ENCODE measurements at places on chromosomes 7 and 10.

- no peak for DNase-seq
Measured at GRCh38 chr10:133267829-133268228, 8.8 kb downstream of the ADAM8 start.

GRCh38 chr10:80184291-80184690 lies 21.0 kb downstream of the ANXA11 start:
- DNase-seq = no peak

DNA sequence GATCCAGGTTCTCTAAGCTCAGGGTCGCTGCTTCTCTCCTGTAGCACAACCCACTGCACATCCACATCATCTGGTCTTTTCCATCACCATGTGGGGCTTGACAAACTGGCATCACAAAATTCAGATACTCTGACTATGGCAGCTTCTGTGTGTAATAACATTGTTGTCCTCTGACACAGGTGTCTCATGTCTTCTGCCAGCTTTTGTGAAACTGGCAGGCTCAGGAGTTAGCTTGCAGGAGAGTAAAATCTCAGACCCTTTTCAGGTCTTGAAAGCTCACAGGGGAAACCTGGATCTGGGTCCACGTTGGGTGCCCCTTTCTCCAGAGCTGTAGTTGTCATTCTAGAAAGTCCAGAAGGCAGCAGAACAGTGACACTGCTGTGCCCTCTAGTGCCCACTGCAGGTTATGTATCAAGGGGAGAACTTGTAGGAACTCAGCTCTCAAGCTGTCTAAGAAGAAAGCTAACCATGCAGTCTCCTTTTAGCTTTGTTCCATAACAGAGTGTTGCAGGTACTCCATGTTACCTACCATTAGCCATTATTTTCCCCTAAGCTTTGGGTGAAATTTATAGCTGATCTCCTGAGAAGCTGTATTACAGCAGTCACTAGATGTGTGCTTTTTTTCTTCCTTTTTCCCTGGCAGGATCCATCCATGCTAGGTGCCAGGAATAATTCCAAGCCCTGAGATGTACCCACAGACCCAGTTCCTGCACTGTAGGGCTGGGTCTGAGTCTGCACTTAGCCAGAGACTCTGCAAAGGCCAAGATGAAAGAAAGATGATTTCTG lies 102.7 kb downstream of the ZNF248 start:
- no peak for DNase-seq

DNA sequence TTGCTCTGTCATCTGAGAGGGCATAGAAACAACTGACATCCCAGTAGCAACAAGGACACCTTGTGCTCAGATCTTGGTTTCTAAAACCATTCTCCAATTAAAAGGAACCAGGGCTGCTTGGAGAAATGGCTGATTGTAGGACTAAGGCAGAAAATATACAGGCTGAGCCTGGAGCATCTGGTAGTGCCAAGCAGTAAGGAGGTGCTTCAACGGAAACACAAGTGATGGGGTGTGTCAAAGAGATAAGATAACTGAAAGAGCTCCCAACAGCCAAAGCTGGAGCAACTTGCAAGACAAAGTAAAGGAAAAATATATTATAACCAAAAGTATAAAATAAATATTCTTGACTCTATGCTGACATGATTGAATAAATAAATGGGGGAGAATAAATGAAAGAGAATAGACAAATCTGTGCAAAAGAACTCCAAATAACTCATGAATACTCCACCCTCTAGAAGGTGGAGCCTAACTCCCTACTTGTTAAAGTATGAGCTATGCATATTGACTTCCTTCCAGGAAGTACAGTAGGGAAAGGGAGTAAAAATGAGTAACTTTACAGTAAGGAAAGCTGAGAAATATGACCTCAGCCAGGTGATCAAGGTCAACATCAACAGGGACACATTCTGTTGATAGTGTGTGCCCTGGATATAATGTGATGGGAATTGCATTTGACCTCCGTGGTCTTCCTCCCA lies 162.4 kb downstream of the NOC3L start:
- DNase-seq = no peak

- DNase-seq = no peak
Measured at GRCh38 chr10:83539528-83540308, 599.6 kb upstream of the GHITM start.

- DNase-seq = no peak
Measured at GRCh38 chr7:17807242-17807641, 133.1 kb downstream of the SNX13 start.

DNA sequence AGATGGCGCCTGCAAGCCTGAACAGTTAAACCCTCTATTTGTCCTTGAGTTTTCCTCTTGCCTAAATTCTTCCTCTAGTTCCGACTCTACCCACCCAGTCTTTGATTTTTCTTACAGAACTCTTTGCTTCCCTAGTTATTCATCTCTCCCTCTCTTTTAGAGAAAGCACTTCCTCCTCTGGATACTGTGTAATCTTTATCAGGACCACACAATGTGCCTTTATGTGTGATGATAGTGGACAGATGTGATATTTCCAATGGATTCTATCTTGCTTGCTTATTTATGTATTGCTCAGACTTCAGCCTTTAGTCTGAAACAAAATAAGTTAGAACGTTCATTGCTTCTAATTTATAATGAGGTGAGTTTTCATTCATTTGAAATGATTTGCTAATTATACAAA lies 79.5 kb upstream of the CAV2 start:
- DNase-seq = no peak

DNA sequence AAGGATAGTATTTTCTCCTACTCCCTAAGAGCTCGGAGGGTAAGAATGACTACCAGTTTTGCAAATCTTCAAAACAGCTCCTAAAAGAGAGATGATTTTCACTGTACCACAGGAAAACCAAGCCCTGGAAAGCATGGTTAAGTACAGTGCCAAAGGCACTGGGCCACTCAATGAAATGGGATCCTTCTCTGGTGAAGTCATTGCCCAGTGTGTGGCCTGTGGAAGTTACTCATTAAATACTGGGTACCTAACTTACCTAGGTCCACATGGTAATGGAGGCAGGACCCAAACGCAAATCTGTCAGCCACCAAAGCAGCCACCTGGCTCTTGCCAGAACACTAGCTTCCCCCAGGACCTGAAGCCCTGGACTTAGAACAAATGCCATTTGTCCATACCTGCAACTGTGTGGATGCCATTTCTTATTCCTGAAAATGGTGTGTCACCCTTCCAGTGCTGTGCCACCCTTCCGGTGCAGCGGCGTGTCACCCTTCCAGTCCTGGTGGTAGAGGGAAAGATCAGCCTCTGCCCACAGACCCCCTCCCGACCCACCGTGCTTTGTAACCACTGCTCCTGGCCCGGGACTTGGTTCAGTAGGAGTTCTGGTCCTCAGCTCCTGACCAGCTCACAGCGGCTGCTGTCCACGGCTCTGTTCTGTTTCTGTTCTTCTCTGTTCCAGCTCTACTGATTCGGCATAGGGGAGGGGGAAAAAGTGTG lies 659.2 kb downstream of the SDK1 start:
- no peak for DNase-seq

- no peak for DNase-seq
Measured at GRCh38 chr10:79346388-79347225, 662 bp upstream of the PPIF start.

DNA sequence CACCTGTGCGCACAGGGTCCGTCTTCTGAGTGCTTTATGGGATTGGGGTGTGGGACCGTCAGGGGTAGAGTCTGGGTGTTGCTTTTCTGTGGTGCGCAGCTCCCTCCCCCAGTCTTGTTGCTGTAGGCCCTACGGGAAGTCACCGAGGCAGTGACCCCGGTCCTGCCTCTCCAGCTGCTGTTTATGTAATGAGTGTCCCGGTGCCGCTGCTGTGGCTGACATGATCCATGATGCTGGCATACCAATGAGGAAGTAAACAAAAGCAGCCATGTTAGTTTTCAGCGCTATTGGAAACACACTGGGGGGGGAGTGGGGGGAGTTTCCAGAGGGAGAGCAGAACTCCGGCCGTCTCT lies 1.1 kb downstream of the TRIM8 start:
- no peak for DNase-seq

- no peak for DNase-seq
Measured at GRCh38 chr10:78341953-78342614, 308.4 kb downstream of the RPS24 start.

- DNase-seq = no peak
Measured at GRCh38 chr10:77079592-77080300, 557.9 kb downstream of the KCNMA1 start.

GRCh38 chr10:102679596-102679995 lies 34.6 kb downstream of the ARL3 start:
- DNase-seq = no peak

- no peak for DNase-seq
Measured at GRCh38 chr7:35596061-35596460, 98.9 kb downstream of the HERPUD2 start.

GRCh38 chr10:77421591-77421990 lies 216.0 kb downstream of the KCNMA1 start:
- no peak for DNase-seq

DNA sequence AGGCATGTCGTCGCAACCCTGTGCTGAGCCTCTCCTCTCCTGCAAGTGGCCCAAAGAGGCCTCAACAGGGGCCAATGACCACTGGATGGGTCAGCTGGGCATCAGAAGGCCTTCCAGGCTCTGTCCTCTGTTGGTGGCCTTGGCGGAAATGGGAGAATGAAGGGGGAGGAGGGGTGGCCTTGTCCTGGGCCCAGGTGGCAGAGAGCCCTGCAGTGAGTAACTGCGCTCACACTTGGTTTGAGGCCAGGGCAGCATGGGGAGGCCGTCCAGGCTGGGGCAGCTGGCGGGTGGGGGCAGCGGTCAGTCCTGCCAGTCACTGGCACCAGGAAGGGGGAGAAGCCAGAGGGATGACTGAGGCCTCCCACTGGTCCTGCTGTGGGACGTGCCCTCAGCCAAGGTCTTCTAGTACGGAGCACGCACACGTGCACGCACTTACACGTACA lies 59.8 kb downstream of the LHPP start:
- DNase-seq = no peak

DNA sequence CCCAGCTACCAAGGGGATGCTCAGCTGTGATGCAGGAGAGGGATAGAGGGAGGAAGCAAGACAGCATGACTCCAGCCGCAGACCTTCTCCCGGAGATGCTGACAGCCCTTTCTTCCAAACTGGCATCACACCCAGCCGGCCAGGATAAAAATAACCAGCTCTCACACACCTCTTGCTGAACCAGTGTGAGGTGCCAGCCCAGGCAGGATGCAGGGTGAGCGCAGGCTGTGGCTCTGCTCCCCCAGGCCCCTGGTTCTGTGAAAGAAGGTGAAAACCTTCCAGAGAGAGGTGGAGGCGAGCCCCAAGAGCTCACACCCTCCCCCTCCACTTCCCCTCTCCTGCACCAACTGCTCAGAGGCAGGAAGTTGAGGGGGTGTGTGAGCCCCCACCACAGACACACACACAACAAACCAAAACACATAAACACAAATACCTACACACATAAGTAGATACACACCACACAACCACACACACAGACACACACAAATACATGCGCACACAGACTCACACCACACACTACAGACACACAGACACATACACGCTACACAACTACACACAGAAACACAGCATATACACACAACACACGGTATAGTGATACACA lies 4.0 kb downstream of the GPR15LG start:
- no peak for DNase-seq

- DNase-seq = no peak
Measured at GRCh38 chr10:96695975-96696634, 24.2 kb downstream of the PIK3AP1 start.

DNA sequence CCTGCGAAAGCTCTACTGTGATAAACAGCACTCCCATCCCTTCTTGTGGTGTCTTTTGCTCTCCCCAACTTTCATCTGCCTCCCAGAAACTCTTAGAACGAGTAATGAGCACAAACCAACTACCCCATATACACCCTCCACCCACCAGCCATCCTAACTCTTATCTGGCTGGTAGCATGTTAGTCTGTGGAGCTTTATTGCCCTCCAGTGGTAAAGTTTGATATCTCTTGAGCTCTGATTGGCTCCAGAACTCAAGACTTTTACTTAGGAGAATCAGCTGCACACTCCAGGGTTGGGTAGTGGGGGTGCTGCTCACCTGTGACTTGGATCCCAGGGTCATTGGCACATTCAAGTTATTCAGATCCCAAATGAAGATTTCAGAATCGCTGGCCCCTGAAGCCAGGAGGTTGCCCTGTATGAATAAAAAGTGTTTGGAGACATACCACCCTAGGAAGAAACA lies 10.9 kb downstream of the SEC31B start:
- no peak for DNase-seq

GRCh38 chr7:34198231-34198641 lies 292.9 kb downstream of the BMPER start:
- DNase-seq = no peak

DNA sequence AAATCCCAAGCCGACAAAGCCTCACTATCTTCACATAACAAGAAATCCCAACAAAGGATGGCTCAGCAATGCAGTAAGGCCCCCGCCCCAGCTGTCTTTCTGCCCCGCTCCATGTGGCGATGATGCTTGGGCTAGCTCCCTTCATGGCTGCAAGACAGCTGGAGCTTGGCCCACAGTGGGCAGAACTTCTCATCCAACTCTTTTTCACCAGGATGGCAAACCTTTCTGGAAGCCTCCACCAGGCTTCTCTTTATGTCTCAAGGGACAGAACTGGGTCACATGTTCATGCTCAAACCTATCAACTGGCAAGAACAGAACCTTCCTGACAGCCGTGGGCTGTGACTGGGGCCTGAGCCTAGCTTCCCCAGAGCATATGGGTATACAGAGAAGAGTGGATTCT lies 260.5 kb upstream of the MKLN1 start:
- DNase-seq = no peak

DNA sequence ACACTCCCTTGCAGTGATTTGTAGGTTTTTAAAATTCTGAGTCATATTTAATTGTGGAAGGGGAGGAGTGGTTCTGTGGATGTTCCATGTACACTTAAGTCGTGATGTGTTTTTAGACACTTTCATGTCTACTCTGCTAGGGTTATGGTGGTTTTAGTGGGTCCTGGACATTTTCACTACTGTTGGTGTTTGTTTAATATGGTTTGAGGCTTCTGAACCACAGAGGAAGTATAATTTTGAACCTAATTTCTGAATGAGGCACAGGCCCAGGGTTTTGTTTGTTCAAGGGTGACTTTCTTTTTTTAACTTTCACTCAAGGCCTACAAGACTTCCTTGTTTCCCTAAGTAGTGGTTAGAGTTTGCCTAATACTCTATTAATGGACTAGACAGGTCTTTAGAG lies 13.3 kb downstream of the SLC26A5 start:
- DNase-seq = no peak

GRCh38 chr7:51446356-51446755 lies 129.7 kb upstream of the COBL start:
- DNase-seq = no peak

Data from stimulated activated CD4-positive, alpha-beta T cell treated with anti-CD3 and anti-CD28 coated beads, Interleukin-1b, Interleukin-23, amount 100 ng/mL, for 1 hour (primary cell).